ENCODE measurements at places on chromosomes 11 and 22.

DNA sequence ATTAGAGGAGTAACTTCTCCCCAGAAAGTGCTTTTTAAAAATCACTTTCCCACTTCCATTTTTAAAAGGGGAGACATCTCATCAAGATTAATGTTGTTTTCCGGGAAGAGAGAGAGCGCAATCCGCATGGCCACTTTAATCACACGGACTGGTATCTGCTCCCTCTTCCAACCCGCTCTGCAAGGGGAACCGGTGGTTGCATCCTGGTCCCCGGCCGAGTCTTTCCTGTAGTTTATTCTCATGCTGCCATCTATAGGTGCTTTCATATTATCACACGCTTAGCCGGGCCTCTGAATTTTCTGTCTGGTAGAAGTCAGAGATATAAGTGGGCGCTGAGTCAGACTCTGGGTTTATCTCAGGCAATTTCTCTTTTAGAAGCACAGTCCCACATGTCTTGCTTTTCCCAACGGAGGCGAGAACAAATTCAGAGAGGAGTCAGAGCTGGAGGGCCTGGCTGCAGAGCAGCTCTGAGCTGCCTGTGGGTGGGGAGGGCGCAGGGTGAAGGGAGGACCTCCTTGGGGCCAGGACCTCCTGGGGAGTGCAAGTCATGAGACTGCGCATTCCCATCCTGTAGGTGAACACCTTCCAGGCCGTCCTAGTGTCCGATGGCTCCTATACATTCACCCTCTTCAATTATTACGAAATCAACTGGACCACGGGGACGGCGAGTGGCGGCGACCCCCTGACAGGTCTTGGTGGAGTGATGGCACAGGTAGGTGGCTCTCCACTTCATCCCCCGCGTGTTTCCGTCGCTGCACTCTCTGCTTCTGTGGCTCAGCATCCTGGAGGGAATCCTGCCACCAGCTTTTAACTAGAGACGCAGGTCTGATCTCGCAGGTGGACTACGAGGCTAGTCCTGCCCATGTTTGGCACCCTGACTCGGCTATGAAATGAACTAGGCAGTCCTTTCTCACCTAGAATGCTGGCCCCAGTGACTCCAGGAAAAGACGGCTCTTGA is 11.7 kb downstream of the TECTA start:
- peaks cover 50% of the 10 kb centered on the region for H3K27me3 ChIP-seq
- H3K27ac ChIP-seq, result no peak overlapping the region
- peak; percentile 59 for DNase-seq
- H3K4me1 ChIP-seq, result no peaks in the 10 kb centered on the region
- H3K4me3 ChIP-seq, result no peak overlapping the region
- H3K36me3 ChIP-seq, result no peaks in the 10 kb centered on the region

- no peak overlapping the region for H3K27ac ChIP-seq
- H3K36me3 ChIP-seq, result no peaks in the 10 kb centered on the region
- peaks cover 13% of the 10 kb centered on the region for H3K27me3 ChIP-seq
- H3K4me3 ChIP-seq, result no peak overlapping the region
- no peak for DNase-seq
Measured at GRCh38 chr11:17736579-17736893, 2.0 kb downstream of the KCNC1 start.

DNA sequence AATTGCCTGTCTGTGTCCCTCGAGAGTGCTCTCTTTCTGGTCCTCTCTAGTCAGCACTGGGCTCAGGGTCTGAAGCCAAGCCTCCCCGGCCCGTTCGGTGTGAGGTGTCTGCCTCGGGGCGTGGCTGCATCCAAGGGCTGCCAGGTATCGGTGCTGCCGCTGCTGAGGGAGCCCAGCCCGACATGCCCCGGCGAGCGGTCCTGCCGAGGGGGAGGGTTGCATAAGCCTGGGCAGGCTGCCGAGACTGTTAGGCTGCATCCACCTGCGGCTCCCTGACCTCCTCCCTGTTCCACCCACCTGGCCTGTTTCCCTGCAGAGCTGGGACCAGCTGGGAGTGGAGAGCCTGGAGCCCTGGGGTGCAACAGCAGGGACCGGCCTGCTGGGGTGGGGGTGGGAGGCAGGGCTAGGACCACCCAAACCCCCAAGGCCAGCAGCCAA is 6.3 kb downstream of the OVOL1 start:
- H3K4me3 ChIP-seq, result no peak overlapping the region
- H3K27me3 ChIP-seq, result peaks cover 7% of the 10 kb centered on the region
- no peak overlapping the region for H3K27ac ChIP-seq
- DNase-seq, result peak; percentile 94
- H3K4me1 ChIP-seq, result peaks cover 7% of the 10 kb centered on the region

GRCh38 chr22:49903322-49904039 is 14.8 kb downstream of the ALG12 start:
- H3K27me3 ChIP-seq, result no peaks in the 10 kb centered on the region
- DNase-seq, result no peak
- H3K27ac ChIP-seq, result no peak overlapping the region
- peaks cover 52% of the 10 kb centered on the region for H3K36me3 ChIP-seq
- no peak overlapping the region for H3K4me3 ChIP-seq

DNA sequence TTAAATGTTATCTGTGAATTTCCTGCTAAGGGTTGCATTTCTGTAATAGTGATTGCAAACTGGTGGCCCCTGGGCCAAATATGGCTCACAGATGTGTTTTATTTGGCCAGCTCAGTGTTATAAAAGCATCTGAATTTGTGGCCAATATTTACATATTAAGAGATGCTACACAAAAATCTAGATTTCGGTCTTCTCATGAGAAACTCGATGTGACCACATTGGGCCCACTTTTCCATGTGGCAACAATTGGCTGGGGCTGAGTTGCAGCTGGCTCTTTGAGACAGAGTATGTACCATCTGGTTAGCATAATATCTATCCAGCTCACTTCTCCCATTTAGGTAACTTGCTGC is 244.5 kb upstream of the POU2AF2 start:
- H3K4me1 ChIP-seq, result no peaks in the 10 kb centered on the region
- no peaks in the 10 kb centered on the region for H3K27me3 ChIP-seq
- no peak overlapping the region for H3K27ac ChIP-seq

DNA sequence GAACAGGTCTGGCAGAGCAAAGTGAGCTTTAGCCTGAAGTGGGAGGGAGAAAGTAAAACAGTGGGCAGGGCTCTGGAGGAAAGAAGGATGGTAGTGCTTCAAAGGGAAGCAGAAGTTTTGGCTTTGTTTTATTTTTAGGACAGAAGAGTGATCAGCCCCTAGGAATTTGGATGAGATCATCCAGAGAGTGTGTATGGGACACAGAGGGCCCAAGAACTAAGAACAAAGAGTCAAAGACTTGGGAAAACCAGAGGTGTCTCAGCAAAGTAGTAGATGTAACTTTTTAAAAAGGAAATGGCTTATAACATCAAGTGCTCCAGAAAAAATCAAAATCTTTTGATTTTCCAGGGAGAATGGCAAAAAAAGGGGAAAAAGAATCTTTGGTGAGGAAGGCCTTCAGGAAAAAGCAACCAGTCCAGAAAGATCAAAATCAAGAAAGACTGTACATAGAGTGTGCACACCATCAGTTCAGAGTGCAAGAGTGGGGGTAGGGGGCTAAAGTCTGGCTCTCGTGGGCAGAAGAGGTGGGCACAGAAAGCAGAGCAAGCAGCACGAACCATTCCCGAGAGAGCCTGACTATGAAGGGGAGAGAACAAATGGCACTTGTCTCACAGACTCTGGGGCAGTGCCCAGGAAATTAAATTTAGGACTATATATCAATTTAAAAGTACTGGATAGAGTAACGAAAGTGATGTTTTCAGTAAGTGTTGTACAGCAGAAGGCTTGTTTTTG is 30.0 kb downstream of the MAPK1 start:
- peaks cover 19% of the 10 kb centered on the region for H3K4me1 ChIP-seq
- no peaks in the 10 kb centered on the region for H3K36me3 ChIP-seq
- DNase-seq, result peak; percentile 61
- H3K27me3 ChIP-seq, result no peaks in the 10 kb centered on the region
- peak overlapping the region; percentile 13 for H3K4me3 ChIP-seq
- H3K27ac ChIP-seq, result peak overlapping the region; percentile 81

GRCh38 chr11:58727415-58727797 is 4.3 kb downstream of the GLYAT start:
- no peaks in the 10 kb centered on the region for H3K4me1 ChIP-seq
- H3K36me3 ChIP-seq, result no peaks in the 10 kb centered on the region
- no peak for DNase-seq
- H3K4me3 ChIP-seq, result no peak overlapping the region

DNA sequence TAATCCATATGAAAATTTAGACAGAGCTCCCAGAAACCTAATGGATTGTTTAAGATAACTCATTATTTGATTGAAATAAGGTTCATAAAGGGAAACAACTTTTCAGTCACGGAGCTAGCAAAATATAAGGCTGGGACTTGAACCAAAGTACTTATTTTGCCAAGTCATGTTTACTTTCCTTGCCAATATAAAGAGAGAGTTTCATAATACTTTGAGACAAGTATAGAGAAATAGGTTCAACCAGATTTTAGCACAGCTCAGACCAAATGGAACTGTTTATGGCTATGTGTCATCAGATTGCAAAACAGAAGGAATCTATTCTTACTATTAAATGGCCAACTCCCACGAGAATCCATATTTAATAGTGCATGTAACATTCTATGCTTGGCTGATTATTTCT is 1517.5 kb upstream of the TENM4 start:
- no peaks in the 10 kb centered on the region for H3K27me3 ChIP-seq
- H3K27ac ChIP-seq, result peak overlapping the region; percentile 94
- H3K4me3 ChIP-seq, result peak overlapping the region; percentile 41
- H3K4me1 ChIP-seq, result peaks cover 24% of the 10 kb centered on the region
- peak; percentile 88 for DNase-seq

DNA sequence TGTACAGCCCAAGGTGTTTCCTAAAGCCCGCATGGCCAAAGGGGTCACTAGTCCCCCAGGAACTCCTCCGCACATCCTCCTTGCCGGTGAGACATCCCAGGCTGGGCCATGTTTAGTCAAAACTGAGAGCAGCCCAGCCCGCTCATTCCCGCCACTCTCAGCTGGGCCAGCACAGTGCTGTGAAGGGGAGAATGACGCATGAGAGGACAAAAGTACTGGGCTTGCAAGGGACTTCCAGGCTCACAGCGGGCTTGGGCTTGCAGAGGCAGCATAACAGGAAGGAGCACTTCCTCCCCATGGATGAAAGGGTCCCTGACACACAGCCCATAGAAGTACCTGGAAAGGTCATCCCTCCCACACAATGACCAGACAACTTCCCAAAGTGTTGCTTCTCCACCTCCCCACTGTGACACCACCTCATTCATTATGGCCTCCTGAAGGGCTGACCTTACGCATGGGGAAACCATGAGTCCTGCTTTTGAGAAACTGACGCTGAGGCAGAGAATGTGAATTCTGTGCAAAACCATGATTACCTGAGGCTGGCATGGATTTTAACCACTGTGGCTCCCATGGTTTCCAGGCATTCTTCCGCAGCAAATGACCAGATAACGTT is 19.1 kb downstream of the ETS1 start:
- H3K4me3 ChIP-seq, result no peak overlapping the region
- H3K36me3 ChIP-seq, result no peaks in the 10 kb centered on the region
- no peaks in the 10 kb centered on the region for H3K27me3 ChIP-seq

DNA sequence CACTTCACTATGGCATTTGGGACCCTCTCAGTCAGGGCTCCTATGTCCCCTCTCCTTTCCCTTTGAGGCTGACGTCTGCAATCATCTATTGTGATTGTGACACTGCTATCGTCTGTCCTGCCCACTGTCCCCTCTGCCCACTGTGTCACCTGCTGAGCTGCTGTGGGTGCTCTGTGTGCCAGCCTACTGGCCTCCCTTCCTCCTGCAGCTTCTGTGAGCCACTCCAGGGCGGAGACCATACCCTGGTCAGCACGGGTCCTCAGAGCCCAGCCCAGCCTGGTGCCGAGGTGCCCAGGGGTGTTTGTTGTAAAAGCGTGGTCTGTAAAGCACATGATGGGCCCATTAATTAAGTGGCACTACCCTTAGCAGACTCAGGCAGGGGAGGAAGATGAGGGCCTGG is 29.4 kb downstream of the MPPED1 start:
- no peak overlapping the region for H3K27ac ChIP-seq
- no peaks in the 10 kb centered on the region for H3K4me1 ChIP-seq
- no peaks in the 10 kb centered on the region for H3K36me3 ChIP-seq
- H3K27me3 ChIP-seq, result peaks cover 66% of the 10 kb centered on the region
- no peak overlapping the region for H3K4me3 ChIP-seq
- no peak for DNase-seq

DNA sequence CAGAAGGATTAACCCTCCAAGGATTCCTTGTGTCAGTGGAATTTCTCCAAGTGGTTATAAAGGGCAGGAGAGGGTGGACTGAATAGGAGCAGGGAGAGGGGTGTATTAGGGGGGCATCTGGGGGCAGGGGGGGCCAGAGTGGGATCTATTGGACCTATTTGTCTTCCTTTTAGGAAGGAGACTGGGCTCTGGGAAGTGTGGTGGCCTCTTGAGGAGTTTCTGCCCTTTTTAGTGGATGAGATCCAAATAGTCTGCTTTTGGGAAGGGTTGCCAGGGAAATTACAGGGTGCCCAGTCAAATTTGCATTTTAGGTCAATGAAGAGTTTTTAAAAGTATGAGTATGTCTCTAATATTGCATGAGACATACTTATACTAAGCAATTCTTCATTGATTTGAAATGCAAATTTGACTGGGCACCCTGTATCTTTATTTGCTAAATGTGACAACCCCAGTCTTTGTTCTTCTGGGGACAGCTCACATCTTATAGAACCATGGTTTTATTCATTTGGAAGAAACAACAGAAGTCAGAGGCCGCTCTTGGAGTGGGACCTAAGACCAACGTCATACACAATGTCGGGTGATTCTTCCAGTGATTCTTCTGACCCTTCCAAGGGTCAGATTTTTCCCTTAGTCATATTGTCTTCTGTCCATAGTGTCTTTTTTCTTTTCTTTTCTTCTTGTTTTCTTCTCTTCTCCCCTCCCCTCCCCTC is 429 bp upstream of the SLC22A6 start:
- H3K4me1 ChIP-seq, result no peaks in the 10 kb centered on the region
- no peak overlapping the region for H3K27ac ChIP-seq
- H3K27me3 ChIP-seq, result peaks cover 30% of the 10 kb centered on the region
- H3K4me3 ChIP-seq, result no peak overlapping the region
- no peak for DNase-seq

DNA sequence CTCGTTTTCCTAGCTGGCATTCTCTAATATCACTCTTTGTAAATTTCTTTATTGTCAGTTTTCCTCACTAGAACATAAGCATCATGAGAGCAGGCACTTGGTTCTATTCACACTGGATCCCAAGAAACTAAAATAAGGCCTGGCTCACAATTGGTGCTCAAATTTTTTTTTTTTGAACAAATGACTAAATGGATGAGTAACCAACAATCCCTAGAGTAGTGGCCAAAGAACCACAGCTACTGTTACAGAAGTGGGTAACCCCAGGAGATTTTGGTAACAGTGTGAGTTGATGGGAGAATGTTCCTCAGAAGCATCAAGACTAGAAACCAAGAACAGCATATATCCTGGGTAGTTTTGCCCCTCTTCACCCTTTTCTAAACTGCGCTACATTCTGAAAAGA is 572.6 kb downstream of the INSC start:
- no peaks in the 10 kb centered on the region for H3K4me1 ChIP-seq
- H3K36me3 ChIP-seq, result no peaks in the 10 kb centered on the region
- H3K4me3 ChIP-seq, result no peak overlapping the region
- peaks cover 9% of the 10 kb centered on the region for H3K27me3 ChIP-seq
- H3K27ac ChIP-seq, result no peak overlapping the region
- no peak for DNase-seq
